ENCODE measurements at places on chromosomes 12 and 14.

DNA sequence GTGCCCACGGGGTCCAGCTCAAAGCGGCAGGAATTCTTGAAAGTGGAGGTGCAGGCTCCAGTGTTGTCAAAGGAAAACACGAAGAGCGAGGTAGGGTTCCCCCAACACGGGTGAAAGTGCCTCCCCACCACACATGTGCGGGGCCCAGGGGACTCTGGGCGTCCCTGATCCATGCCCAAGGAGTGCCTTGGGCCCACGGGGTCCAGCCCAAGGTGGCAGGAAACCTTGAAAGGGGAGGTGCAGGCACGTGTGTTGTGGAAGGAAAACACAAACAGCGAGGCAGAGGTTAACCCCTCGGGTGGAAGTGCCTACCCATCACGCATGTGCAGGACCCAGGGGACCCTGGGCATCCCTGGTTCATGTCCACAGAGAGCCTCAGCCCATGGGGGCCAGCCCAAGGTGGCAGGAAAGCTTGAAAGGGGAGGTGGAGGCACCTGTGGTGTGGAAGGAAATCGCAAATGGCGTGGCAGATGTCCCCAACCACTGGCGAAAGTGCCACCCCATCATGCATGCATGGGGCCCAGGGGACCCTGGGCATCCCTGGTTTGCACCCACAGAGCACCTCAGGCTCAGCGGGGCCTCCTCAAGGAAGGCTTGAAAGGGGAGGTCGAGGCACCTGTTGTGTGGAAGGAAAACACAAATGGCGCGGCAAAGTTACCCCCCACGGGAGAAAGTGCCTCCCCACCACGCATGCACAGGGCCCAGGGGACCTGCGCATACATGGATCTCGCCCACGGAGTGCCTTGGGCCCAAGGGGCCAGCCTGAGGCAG is 584.6 kb downstream of the ALG10 start:
- DNase-seq: no peak

- DNase-seq: no peak
These were observed 20.0 kb downstream of the C12orf76 start for GRCh38 chr12:110028323-110028722.

DNA sequence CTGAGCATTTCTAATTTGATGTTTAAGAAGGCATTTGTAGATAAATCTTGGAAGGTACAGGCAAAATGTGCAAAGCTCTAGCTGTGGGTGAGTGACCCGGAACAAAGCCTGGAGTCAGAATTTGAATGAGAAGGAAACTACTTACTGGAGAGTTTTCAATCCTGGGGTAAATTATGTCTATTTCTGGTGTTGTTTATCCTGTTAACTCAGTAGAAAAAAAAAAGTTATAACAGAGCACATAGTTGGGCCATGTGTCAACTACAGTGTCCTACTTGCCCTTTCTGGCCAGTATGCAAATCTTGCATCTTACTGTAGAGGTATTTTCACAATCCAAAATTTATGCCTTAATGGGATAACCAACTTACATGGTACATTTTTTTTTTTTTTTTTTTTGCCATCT is 182.3 kb downstream of the SYNE2 start:
- no peak for DNase-seq

DNA sequence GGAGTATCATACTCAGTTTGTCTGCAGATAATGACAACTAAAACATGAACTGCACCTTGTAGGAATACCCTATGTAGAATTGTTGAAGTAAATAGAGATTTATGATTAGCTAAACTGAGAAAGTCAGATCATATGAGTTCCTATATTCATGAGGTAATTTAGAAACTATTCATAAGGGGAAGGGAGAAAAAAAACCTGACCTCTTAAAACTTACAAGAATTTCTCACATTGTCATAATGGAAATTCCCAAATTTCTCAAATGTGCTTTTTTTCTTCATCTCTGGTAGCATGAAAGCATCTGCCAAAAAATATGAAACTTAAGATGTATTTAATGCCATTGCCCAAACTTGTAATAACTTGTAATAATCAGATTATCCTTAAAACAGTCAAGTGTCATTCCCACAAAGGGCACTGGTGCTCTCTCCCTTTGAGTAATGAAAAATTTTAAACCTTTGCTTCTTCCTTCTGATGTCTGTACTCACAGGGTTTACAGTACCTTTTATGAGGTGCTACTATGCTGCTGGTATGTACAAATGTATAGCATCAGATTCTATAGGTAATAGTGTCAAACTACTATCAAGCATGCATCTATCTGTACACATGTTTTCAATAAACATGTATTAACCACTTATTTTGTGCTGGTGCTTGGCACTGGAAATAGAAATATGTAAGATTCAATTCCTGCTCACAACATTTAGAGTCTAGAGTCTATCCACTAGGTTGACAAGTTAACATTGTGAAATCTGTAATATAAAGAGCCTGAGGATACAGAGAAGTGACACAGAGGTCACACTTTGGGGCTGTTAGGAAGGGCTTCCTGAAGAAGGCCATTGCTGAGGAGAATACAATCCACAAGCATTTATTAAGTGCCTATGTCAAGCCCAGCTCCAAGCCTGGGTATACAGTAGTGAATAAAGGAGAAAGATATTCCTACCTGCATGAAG is 17.4 kb upstream of the DRAM1 start:
- no peak for DNase-seq

GRCh38 chr12:3418609-3419390 is 72.2 kb upstream of the PRMT8 start:
- DNase-seq: no peak

- DNase-seq: no peak
These were observed 11.8 kb upstream of the POLR3B start for GRCh38 chr12:106345746-106346145.

GRCh38 chr12:125888921-125889320 is 823.7 kb downstream of the AACS start:
- DNase-seq: no peak

- no peak for DNase-seq
These were observed 16.8 kb downstream of the MOK start for GRCh38 chr14:102288139-102288538.

DNA sequence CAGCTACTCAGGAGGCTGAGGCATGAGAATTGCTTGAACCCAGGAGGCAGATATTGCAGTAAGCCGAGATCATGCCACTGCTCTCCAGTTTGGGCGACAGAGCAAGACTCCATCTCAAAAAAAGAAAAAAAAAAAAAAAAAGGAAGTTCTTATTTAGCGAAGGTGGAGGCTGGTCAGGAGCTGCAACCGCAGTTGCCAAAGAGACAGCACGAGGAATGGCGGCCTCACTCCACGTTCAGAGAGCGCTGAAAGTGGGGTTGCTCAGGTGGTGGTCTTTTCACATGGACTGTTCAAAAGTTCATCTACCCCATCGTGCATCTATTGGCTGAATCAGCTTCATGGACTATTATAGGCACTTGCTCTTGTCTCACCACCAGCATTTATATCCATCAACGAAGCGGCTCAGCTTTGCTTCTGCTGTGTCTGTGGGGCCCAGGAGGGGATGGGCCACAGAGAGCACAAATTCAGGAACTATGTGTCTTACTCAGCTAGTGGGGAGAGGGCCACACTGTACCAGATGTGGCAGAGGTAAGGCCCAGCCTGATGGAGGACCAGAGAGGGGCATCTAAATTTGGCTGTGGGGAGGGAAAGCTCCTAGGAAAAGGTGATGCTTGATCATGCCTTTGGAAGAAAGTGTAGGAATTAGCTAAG is 27.3 kb downstream of the SLC25A47 start:
- no peak for DNase-seq

DNA sequence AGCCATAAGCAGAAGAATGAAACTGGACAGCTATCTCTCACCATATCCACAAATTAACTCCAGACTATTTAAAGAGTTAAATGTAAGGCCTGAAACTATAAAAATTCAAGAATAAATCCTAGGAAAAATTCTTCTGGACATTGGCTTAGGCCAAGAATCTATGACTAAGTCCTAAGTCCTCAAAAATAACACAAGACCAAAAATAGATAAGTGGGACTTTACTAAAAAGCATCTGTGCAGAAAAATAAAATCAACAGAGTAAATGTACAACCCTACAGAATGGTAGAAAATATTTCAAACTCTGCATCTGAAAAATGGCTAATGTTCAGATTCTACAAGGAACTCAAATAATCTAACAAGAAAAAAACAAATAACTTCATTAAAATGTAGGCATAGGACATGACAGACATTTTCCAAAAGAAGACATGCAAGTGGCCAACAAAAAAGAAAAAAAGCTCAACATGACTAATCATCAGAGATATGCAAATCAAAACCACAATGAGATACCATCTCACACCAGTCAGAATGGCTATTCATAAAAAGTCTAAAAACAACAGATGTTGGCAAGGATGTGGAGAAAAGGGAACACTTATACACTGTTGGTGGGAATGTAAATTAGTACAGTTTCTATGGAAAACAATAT is 61.0 kb upstream of the PPFIA2 start:
- no peak for DNase-seq

DNA sequence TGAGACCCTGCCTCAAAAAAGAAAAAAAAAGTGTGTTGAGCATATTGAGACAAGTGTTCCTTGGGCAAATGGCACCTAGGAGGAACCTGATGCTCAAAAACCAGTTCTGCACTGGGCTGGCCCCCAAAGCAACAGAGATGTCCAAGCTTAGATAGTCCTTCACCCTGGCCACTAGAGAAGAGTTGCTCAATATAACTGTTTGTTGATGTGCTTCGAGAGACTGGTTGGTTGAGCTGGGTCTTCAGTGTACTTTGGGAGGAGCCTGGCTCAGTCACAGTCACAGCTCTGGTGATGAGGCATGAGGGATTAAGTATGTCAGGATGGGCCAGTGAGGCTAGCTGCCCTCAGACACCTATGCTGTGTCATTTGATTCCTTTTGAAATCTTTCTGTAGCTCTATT is 38.0 kb downstream of the SLC2A14 start:
- no peak for DNase-seq

DNA sequence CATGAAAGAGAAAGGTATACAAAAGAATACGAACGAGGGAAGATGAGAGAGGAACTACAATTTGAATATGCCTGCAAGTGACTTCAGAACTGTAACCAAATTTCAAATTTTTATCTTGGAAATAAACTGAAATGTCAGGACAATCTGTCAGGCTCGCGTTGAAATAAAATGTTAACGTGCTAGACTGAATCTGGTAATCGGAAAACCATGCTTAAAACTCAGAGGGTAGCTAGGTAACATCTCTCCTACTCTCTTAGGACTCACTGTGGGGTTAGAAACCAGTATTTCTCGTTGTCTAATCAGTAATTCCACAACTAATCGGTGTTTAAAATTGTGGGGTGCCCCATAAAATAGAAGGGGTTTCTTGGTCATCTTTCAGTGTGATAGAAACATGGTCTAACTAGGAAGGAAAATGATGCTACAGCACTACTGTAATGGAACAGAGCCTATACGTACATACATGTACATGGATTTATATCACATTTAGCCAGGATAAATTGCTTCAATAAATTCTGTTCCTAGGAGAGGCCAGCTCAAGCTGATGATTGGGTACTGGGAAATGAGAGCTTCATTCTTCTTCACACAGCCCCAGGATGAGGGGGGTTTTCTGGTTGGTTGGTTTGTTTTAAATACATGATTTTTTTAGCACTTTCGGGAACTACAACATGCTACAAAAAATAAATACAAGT is 23.9 kb downstream of the ATF7 start:
- no peak for DNase-seq

GRCh38 chr14:95679998-95680735 is 6.1 kb upstream of the TCL1B start:
- DNase-seq: no peak

DNA sequence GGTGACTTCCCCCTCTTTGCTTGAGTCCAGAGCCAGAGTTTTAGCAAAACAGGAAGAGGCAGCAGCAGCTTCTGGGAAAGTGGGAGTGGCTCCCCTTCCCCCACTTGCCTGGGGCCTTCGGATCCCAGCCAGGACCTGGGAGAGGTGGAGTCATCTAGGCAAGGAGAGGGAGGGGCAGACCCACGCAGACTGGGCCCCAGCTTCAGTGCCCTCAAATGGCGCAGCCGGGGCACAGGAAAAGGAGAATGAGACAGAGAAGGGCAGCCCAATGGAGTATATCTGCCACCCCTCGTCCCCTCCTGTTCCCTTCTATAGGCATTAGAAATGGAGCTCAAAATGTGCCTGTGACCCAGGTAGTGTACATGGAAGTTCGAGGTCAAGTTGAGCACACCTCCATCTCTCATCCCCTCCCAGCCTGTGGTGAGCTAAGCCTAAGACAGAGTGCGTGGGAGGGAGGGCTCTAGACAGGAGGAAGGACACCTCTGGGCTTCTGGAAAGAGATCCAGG is 9.3 kb upstream of the HDAC7 start:
- no peak for DNase-seq

DNA sequence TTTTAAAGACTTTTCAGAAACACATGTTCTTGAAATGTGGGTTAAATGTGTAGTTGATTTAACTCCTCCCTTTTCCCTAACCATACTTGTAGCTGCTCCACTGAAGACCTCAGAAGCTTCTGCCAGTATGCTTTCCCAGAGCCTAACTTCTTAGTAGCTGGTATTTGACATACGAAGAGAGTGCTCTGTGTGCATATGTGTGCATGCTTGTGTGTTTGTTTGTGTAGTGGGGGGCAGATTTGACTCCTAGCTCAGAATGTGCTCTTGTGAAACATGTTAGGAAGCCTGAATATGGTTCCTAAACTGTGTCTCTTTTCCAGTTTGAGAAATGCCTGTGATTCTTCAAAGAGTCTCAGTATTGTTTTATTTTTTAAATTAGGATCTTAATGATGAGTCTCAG is 420.4 kb downstream of the PCNX1 start:
- no peak for DNase-seq

- DNase-seq: no peak
These were observed 87.3 kb upstream of the DHRS4 start for GRCh38 chr14:23866269-23866668.

DNA sequence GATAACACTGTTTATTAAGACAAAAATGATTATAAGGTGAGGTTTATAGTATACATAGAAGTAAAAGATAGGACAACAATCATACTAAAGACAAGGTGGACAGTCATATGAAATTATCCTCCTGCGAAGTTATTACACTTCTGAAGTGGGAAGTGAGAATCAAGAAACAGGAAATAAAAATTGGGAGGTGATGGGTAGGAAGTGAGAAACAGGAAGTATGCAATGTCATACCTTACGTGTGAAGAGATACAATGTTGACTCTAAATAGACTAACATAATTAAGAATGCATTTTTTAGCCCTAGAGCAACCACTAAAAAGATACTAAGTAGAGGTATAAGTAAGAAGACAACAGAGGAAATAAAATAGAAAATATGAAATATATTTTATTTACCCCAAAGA is 43.7 kb downstream of the GRIN2B start:
- no peak for DNase-seq

DNA sequence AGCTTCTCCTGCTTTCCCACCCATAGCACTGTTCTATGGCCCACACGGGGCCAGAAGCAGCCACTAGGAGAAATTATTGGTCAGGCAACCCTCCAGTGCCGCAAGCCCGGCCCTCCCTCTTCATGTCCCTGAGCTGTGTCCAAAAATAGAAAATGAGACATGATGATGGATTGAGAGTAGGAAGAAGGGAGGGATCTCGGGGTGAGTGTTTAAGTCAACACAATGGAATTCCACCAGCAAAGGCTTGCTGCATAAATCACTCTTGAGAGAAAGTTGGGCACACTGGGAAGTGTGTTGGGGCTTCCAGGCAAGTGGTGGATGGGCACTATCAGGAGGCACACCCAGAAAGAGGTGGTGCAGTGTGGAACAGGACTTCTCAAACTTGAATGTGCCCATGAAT is 94.2 kb downstream of the LLPH start:
- DNase-seq: no peak

GRCh38 chr14:86196471-86196870 is 666.5 kb downstream of the FLRT2 start:
- DNase-seq: no peak
